AG20443 (cell line): ENCODE measurements at places on chromosomes 12 and 14.

- DNase-seq: peak; percentile 85
Measured at GRCh38 chr12:113912760-113913329, 53.3 kb downstream of the RBM19 start.

DNA sequence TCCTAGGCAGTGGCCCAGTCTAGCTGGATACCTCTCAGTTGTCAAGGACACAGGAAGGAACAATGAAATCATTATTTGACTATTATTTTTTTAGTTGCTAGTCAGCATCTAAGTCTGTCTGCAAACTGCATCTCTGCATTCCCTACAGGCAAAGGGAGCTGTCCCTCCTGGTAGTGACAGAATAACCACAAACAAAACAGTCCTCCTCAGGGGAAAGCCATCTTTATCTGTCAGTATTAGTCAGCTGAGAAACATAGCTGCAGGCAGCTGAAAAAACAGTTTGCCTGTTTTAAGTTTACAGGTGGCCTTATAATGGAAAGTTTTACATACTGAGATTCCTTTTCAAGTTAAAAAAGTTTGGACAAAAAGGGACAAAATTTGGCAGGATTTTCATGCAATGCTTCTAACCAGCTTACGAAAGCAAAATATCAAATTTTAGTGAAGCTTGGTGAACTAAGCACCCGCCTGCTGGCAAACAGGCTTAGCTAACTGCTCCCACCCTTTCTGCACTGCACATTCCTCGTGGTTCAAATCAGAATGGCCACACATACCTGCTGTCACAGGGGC is 29.5 kb downstream of the SLC25A21 start:
- peak; percentile 45 for DNase-seq

DNA sequence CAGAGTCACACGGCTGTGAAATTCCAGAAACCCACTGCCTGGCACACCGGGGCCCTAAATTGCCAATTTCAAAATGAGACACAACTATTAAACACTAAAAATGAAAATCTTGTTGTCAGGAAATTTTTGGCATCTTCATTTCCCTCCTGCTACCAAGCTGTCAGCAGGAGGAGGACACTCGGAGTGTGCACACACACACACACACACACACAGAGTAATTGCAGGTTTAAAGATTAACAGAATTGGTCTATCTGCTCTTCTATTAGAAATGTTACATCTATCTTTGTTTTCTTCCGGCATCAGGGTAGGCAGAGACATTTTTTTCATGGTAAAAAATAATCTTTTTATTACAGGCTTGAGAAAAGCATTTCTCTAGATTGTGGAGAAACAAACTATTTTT is 314.2 kb downstream of the EGLN3 start:
- no peak for DNase-seq

- peak; percentile 60 for DNase-seq
Measured at GRCh38 chr12:52139579-52140062, 52.2 kb downstream of the KRT80 start.

- no peak for DNase-seq
Measured at GRCh38 chr14:49931523-49931922, 38.6 kb downstream of the ARF6 start.

GRCh38 chr14:68611599-68611998 is 181.3 kb downstream of the ZFP36L1 start:
- DNase-seq: no peak

GRCh38 chr14:54669721-54670561 is 103.0 kb downstream of the SAMD4A start:
- peak; percentile 43 for DNase-seq

DNA sequence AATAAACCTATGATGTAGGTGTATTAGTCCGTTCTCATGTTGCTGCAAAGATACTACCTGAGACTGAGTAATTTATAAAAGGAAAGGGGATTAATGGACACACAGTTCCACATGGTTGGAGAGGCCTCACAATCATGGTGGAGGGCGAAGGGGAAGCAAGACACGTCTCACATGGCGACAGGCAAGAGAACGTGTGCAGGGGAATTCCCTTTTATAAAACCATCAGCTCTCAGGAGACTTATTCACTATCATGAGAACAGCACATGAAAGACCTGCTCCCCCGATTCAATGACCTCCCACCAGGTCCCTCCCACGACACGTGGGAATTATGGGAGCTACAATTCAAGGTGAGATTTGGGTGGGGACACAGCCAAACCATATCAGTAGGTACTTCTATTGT is 58.7 kb upstream of the DICER1 start:
- no peak for DNase-seq

DNA sequence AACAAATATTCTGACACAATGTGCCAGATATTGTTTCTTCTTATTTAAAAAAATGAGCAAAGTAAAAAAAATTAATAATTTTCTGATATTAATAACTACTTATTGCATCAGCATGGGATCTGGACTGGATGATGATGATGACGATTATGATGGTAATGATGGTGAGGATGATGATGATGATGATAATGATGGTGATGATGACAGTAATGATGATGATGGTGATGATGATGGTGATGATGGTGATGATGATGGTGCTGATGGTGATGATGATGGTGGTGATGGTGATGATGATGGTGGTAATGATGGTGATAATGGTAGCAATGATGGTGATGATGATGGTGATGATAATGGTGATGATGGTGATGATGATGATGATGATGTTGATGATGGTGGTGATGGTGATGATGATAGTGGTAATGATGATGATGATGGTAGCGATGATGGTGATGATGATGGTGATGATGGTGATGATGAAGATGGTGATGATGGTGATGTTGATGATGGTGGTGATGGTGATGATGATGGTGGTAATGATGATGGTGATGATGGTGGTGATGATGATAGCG is 94.0 kb downstream of the SRRM4 start:
- DNase-seq: no peak
